ENCODE measurements at places on chromosomes 1 and 21.

GRCh38 chr1:220526294-220526693, 1.6 kb upstream of the MARK1 start:
- no peak for DNase-seq

- no peak for DNase-seq
Measured at GRCh38 chr21:21085206-21085605, 87.0 kb downstream of the NCAM2 start.

GRCh38 chr1:180397175-180397574, 105.2 kb downstream of the ACBD6 start:
- DNase-seq = no peak

GRCh38 chr1:205024679-205025078, 18.3 kb upstream of the CNTN2 start:
- no peak for DNase-seq

GRCh38 chr21:32336711-32337110, 38.1 kb downstream of the MRAP start:
- no peak for DNase-seq

DNA sequence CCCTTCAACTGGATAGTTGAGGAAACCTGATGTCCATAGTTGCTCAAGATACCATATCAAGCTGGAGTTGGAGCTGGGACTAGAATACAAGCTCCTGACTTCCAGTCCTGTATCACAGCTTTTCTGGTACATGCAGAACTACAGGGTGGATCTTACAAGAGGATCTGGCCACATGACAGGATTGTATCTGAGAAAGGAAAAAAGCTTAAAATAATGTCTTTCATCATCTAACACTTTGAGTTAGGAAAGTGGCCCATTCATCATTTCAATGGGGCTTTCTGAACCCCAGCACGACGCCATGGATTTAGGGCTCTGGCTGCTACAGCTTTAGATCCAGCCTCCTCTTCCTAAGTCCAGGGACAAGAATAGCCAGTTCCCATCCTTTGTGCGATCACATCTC, 46.9 kb downstream of the RASSF5 start:
- no peak for DNase-seq

- no peak for DNase-seq
Measured at GRCh38 chr1:234729561-234730474, 119.8 kb upstream of the IRF2BP2 start.

DNA sequence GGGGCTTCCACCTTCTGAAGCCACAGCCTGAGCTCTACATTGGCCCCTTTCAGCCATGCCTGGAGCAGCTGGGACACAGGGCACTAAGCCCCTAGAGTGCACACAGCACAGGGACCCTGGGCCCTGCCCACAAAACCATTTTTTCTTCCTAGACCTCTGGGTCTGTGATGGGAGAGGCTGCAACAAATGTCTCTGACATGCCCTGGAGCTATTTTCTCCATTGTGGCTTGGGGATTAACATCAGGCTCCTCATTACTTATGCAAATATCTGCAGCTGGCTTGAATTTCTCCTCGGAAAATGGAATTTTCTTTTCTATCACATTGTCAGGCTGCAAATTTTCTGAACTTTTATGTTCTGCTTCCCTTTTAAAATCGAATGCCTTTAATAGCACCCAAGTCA, 795.7 kb downstream of the LTN1 start:
- no peak for DNase-seq

GRCh38 chr1:236064674-236065508, at the start of gene NID1:
TSS of gene NID1 (minus strand) at chr1:236065090. CDS start at chr1:236065079, 11 bp downstream.
- peak; percentile 69 for DNase-seq

- DNase-seq = no peak
Measured at GRCh38 chr1:180616439-180616838, 15.4 kb upstream of the XPR1 start.

DNA sequence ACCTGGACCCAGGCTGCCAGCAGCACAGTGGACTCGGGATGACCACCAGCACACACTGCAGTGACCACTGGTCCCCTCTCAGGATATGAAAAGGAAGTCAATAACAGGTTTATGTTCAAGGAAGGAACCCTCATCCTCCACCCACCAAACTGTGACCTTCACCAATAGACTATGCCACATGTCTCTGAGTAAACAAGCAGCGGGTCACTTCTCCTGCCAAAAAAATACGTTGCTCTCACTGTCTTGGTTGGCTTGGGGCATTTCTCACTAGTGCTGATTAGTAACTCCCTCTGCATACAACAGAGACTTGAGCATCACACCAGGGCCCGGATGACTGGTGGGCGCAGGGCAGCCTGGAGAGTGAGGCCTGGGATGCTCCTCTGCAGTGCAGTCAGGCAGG, 25.9 kb downstream of the PARP1 start:
- no peak for DNase-seq

DNA sequence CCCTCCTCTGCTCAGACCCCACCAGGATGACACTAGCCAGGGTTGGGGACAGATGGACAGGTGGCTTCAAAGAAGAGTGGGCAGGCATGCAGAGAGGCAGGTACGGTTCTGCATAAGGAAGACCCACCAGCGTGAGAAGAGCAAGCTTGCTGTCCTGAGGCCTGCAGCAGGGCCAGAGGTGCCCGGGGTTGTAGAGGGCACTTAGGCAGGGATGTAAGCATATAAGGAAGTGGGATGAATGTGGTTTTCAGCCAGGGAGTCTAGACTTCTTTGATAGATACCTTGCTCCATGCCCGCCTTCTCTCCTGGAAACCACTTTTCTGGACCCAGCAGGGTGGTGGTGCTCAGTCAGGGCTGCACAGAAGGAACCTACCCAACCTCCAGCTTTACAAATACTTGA, 1.4 kb downstream of the TTC39A start:
- no peak for DNase-seq

- no peak for DNase-seq
Measured at GRCh38 chr1:154807048-154807591, 63.0 kb downstream of the KCNN3 start.

- no peak for DNase-seq
Measured at GRCh38 chr1:25110036-25110435, 122.3 kb downstream of the SYF2 start.

GRCh38 chr1:153598309-153599172, 14.4 kb downstream of the S100A16 start:
- no peak for DNase-seq

DNA sequence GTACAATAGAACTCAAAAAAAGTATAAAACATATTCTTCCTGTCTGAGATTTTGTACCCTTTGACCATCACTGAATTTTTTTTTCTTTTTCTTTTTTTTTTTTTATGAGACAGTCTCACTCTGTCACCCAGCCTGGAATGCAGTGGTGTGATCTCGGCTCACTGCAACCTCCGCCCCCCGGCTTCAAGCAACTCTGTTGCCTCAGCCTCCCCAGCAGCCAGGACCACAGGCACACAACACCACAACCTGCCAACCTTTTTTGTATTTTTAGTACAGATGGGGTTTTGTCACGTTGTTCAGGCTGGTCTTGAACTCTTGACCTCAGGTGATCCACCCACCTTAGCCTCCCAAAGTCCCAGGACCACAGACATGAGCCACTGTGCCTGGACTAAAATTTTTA, 10.4 kb downstream of the SDCCAG8 start:
- no peak for DNase-seq

GRCh38 chr1:119114786-119115185, 25.7 kb downstream of the WARS2 start:
- no peak for DNase-seq

- no peak for DNase-seq
Measured at GRCh38 chr1:152168535-152168868, 9.5 kb upstream of the RPTN start.

- DNase-seq = no peak
Measured at GRCh38 chr1:26724926-26725325, 29.1 kb downstream of the ARID1A start.

- no peak for DNase-seq
Measured at GRCh38 chr1:167344615-167345385, 124.1 kb downstream of the POU2F1 start.

GRCh38 chr1:157288996-157289395, 150.8 kb upstream of the ETV3 start:
- no peak for DNase-seq

DNA sequence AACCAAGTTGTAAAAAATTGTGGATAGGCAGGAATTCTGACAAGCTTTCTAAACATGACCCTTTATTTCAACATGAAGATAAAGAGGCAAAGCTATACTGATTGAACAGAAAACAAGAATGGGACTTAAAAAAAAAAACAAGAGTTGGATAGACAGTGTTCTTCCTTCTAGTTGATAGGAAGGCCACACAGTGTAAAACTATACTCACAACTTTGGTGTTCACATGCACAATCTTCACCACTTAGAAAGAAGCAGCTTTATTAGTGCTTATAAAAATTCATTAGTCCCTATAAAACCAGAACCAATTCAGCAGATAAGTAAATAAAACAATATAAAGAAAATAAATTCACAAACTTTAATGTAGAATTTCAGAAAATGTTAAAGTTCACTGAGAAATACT, 101.8 kb downstream of the AKT3 start:
- DNase-seq = no peak

- DNase-seq = no peak
Measured at GRCh38 chr1:40300651-40301050, 16.4 kb downstream of the COL9A2 start.
